ENCODE measurements at places on chromosomes 5 and 9.

- DNase-seq: peak; percentile 22
Observed at GRCh38 chr9:72333709-72334108, 31.3 kb downstream of the ZFAND5 start.

DNA sequence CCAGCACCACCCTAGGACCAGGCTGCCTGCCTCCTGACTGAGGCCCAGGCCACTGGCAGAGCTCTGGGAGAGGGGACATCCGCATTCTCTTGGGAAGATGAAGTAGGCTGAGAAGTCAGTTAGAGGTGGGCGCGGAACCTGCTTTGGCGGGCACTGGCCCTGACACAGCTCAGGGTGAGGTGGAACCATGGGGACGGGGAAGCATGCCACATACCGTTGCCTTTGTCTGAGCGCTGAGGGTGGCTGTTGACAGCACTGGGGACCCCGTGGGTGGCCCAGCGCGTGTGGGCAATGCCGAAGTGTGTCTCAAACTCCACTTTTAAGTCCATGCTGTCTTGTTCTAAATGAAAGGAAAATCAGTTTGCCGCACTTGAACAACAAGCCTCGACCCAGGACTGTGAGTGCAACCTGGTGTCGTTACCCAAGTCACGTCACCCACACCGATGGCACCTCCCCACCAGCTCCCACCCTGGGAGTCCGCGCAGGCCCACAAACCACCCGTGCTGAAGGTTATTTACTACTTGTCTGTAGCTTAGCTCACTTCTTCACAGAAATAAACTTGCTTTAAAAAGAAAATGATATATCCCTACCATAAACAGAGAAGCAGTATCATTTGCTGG is 17.4 kb downstream of the GFPT2 start:
- no peak for DNase-seq

GRCh38 chr9:136700959-136701667 is 11.3 kb upstream of the DIPK1B start:
- peak; percentile 60 for DNase-seq

DNA sequence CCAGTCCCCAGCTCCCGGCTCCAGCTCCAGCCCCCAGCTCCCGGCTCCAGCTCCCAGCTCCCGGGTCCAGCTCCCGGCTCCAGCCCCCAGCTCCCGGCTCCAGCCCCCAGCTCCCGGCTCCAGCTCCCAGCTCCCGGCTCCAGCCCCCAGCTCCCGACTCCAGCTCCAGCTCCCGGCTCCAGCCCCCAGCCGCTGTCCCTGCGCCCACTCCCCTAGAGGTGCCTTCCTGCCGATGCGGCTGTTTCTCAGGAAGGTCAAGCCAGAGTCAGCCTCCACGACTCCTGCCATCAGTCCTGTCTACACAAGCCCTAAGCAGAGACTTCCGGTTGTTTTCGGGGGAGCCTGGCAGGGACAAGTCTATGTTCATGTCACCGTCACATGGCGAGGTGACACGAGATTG is 74.8 kb downstream of the ZNF354C start:
- no peak for DNase-seq

Data from natural killer cell (primary cell).